ENCODE measurements at places on chromosomes 1 and 21.

GRCh38 chr1:221698579-221699349, 43.1 kb downstream of the DUSP10 start:
- no peak for DNase-seq

DNA sequence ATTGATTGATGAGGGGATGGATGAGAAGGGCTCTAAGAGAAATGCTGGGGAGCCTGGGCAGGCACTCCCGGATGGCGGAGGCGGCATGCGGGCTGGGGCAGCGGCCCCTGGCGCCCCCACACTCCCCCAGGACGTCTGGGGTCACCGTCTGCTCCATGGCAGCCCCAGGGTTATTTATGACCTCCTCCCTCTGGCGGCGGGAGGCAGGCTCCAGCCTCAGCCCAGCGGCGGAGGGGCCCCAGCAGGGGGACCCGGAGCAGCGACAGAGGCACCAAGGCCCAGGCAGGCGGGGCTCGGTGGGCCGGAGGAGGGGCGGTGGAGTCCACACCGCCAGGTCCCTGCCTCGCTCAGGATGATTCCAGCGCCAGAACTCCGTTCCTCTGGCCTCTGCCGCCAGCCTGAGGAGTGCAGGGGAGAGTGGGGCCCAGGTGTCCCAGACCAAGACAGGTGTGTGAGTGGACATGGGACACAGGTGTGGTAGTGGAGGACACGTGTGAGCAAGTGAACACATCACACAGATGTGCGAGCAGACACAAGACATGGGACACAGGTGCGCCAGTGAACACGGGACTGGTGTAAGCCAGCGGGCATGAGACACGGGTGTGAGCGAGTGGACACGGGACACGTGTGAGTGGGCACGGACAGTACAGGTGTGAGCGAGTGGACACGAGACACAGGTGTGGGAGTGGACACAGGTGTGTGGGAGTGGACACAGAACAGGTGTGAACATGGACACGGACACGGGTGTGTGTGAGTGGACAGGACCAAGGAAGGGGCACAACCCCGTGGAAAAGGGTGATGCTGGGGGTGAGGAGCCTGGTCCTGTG, 2.5 kb upstream of the SAMD11 start:
- DNase-seq: peak; percentile 61

DNA sequence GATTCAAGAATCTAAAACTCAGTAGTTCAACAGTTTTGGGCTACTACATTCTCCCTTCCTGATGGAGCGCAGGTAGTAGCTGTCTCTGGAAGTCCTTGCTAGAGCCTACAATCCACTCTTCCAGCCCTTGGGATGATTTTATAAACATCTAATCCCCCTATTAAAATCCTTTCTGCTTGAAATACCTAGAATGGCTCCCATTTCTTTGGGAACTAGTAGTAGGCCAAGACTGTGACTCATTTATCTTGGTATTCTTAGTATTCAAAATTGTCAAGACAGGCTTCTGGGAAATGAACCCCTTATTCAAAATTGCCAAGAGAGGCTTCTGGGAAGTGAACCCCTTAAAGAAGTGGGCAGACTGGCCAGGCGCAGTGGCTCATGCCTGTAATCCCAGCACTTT, 142.5 kb upstream of the FGGY start:
- no peak for DNase-seq

- DNase-seq: no peak
These were observed 19.4 kb upstream of the SH3D21 start for GRCh38 chr1:36286802-36287201.

DNA sequence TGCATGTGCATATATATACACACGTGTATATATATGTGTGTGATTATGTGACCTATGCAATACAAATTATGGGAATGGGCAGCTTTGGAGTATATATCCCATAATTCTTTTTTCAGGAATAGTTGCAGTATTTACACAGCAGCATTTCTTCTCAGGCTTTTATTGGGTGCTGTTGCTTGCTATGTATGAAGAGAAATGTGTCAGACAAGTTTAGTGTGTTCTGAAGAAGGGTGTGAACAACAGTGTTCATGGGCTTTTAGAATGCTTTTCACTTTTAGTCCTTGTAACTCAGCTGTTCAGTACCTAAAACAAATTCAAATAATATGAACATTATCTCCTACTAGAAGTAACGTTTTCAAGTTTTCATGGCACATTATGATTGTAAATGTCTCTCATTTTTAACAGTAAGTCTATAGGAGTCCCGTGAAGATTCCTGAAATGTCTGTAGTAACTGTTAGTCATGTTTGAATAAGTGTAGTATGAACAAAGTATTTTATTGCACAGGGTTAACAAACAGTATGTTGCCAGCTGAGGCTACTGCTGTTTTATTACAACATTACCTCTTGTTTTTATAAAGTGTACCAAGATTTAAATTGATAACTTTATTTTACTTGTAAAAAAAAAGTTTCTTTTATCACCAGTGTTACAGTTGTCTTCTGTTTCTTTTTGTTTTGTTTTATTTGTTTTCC, 42.5 kb downstream of the TMED5 start:
- no peak for DNase-seq

- DNase-seq: no peak
These were observed 41.0 kb downstream of the NFIA start for GRCh38 chr1:61123326-61123725.

GRCh38 chr1:201294876-201295275, 11.6 kb downstream of the PKP1 start:
- DNase-seq: no peak

Data from DMS153 (cell line).